ENCODE measurements at places on chromosomes 3 and 15.

- peak; percentile 62 for DNase-seq
These were observed 62.0 kb upstream of the ACP3 start for GRCh38 chr3:132255041-132255745.

DNA sequence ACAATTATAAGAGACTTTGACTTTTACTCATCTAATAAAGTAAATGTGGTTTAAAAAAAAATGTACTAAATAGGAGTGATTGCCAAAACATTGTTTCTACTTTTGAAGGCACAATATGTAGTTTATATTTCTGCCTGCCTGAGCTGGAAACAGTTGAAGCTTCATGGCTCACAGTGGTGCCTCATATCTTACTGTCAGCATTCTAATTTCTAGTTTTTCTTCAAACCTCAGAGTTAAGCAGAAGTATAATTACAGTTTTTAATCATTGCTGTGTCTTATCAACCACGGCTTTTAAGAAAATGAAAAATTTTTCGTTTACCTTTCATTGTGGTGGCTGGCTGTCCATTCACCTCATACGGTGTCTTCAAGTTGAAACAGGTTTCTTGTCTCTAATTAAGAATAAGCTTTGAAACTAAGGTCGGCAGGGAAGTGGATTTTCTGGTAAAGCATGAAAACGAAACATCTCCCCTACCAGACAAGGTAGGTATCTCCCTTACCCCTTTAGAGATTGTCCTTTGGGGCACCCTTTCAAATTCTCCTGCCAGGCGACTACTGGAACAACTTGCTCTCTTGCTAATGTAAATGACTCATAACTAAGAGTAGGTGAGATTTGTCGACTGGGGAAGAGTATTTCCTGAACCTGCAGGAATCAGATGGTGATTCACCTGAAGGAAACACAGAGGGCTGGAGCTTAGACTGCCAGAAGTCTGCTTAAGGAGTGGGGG is at the start of gene GPR87:
GPR87 (minus strand) TSS at position 554 of the 725 bp plus-strand sequence. CDS start 16,720 bp downstream, outside the sequence.
- DNase-seq = no peak

- no peak for DNase-seq
These were observed 35.5 kb downstream of the DZIP1L start for GRCh38 chr3:138079901-138080300.

- no peak for DNase-seq
These were observed 27.4 kb downstream of the FOXL2NB start for GRCh38 chr3:138974462-138974861.

DNA sequence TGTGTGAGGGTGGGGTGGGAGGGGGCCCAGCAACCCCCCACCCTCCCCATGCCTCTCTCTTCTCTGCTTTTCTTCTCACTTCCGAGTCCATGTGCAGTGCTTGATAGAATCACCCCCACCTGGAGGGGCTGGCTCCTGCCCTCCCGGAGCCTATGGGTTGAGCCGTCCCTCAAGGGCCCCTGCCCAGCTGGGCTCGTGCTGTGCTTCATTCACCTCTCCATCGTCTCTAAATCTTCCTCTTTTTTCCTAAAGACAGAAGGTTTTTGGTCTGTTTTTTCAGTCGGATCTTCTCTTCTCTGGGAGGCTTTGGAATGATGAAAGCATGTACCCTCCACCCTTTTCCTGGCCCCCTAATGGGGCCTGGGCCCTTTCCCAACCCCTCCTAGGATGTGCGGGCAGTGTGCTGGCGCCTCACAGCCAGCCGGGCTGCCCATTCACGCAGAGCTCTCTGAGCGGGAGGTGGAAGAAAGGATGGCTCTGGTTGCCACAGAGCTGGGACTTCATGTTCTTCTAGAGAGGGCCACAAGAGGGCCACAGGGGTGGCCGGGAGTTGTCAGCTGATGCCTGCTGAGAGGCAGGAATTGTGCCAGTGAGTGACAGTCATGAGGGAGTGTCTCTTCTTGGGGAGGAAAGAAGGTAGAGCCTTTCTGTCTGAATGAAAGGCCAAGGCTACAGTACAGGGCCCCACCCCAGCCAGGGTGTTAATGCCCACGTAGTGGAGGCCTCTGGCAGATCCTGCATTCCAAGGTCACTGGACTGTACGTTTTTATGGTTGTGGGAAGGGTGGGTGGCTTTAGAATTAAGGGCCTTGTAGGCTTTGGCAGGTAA is 8.1 kb downstream of the FAM131A start:
- peak; percentile 82 for DNase-seq

- peak; percentile 23 for DNase-seq
These were observed 42.0 kb downstream of the RASA2 start for GRCh38 chr3:141528800-141529199.

DNA sequence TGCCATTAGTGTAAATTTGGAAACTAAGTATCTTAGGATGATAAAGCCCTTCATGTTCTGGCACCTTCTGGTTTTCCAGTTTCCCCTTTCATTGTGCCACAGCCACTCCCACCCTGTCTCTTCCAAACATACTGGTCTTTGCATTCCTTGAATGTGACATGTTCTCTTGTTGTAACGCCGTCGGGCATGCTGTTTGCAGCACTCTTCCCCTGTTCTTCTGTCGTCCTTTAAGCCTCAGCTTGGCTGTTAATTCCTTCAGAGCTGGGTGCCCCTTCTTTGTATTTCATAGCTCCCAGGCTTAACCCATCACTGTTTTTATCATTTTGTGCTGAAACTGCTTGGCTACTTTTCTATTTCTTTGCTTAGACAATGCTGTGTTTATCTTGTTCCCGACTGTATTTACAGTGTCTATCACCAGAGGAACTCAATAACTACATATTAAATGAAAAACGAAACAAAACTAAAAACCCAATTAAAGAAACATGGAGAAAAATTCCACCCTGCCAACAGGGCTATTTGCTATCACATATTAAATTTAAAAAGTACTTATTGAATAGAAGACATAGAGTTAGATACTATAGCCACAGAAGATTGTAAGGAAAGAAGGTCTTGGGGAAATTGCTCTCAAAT is 95.4 kb upstream of the KCNAB1 start:
- no peak for DNase-seq

DNA sequence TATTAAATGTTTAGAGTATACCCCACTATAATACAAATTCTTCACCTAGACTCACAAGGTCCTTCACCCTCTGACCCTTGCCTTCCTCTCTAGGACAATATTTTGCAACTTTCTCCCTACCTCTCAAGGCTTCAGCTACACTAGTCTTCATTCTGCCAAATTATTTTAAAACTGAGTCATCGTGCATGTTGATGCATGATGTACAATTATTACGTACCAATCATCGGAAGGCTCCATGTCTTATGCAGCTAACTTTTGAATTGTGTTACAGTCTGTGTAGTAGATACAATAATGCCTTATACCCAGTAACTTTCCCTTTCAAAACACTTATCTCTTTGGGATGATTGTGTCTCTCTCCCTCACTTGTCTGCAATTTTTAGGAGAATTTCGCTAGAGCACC is 98.5 kb upstream of the ROBO2 start:
- no peak for DNase-seq

GRCh38 chr3:38453075-38453912 is at the start of gene ACVR2B:
Gene ACVR2B (plus strand): TSS chr3:38453890. CDS start chr3:38454323, 433 bp downstream.
- peak; percentile 76 for DNase-seq

GRCh38 chr3:76912841-76913383 is 127.0 kb upstream of the ROBO2 start:
- no peak for DNase-seq

DNA sequence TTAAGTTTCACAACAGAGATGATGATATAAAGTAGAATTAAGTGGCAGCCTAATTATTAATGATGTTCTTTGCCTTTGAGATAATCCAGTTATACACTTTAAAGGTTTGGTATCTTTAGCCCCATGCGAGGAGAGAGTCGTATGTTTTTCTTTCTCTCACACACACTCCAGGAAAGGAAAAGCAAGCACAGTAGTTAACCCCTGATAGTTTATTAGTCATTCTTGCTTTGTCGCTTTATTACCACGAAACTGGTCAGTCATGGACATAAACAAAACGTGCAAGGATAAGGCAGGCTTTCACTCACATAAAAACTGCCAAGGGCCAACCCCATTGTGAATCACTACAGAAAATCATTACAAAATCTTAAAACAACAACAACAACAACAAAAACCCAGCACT is 866.9 kb downstream of the FHIT start:
- no peak for DNase-seq

DNA sequence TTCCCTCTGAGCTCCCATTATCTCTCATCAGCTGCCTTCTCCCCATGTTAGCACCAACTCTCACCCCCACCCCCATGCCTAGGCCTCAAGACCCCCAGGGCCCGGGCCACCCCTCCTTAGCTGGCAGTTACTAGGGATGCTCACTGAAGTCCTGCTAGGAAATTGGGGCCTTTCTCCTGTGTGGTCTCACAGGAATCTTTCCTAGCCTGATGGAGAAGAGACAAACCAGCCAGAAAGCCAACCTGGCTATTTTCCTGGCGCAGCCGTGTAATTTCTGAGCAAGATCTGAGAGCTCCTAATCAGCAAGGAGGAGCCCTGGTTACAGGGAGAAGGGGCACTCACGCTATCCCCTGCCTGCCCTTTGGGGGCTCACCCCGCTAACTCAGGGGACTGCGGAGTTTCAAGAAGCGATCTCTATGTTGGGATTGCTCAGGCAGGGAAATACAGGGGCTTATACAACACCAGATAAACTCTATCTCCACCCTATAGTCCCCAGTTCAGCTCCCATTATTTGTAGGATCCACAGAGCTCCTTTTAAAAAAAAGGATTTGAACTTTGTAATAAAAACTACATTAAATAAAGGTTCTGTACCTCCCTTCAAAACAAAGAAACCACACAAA is 25.2 kb downstream of the NR2F2 start:
- no peak for DNase-seq

DNA sequence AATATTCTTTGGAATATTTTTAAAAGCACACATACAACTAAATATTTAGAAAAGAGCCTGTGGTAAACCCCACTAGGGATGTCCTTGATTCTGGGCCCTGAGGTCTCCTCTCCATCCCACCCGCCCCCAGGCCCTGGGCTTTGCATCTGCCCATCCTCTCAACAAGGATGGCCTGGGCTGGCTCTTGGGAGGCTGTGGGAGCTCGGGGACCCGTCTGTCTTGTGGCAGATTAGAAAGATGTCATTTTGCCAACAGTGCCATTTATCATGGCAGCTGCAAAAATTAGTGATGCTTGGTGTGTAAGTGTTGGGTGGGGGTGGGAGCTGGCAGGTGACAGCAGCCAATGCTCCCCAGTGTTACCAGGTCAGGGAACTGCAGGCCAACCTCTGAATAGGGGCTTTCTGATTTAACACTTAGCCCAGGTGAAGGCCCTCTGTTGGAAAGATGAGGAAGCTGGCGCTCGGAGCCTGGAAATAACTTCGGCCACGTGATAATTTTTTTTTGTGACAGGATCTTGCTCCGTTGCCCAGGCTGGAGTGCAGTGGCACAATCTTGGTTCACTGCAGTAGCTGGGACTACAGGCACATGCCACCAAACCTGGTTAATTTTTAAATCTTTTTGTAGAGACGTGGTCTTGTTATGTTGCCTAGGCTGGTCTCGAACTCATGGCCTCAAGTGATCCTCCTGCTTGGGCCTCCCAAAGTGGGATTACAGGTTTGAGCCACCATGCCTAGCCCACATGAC is 16.9 kb upstream of the CSPG4 start:
- DNase-seq = no peak

- DNase-seq = no peak
These were observed 481 bp downstream of the ADAMTS17 start for GRCh38 chr15:100341239-100341749.

- no peak for DNase-seq
These were observed 209.5 kb upstream of the SUCLG2 start for GRCh38 chr3:67863869-67864268.

DNA sequence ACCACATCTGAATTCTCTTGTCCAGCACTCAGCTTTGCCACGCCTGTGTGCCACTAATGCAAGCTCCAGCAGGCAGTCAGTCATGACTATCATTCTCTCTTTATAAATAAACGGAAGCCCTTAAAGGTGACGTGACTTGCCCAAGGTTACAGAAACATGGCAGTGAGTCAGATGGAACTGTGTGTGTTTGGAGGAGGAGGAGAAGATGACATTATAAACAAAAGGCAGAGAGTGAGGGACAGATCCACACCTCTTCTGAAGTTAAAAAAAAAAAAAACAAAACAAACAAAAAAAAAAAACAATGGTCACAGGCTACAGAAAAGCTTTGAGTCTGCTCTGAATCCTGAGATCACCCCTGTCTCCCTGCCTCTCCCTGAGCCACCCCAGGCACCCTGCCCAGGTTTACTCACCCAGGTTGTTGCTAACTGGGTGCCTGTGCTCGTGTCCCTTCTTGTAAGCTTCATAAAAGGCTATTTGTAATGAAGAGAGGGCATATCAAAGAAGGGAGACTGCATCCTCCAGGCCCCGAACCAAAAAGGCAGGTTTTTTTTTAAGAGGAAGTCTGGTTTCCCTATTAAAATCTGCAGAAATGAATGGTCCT is 119.7 kb upstream of the PHLDB2 start:
- no peak for DNase-seq

- DNase-seq = no peak
These were observed 21.3 kb upstream of the DGKG start for GRCh38 chr3:186383026-186383993.

GRCh38 chr15:29612701-29613100 is 209.6 kb downstream of the TJP1 start:
- DNase-seq = no peak

DNA sequence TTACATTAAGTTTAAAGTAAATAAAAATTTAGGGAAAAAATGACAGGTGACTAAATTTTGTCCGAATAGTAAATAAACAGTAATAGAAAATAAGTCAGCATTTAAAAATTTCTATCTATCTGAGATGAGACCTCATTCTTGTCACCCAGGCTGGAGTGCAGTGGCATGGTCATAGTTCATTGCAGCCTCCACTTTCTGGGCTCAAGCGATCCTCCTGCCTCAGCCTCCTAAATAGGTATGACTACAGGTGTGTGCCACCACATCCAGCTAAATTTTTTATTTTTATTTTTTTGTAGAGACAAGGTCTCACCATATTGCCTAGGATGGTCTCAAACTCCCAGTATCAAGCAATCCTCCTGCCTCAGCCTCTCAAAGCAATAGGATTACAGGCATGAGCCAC is 7.8 kb downstream of the KPNA4 start:
- DNase-seq = no peak

GRCh38 chr15:67176195-67176971 is 78.1 kb downstream of the AAGAB start:
- DNase-seq = peak; percentile 11

- DNase-seq = no peak
These were observed 53.8 kb downstream of the HMG20A start for GRCh38 chr15:77474310-77474988.

DNA sequence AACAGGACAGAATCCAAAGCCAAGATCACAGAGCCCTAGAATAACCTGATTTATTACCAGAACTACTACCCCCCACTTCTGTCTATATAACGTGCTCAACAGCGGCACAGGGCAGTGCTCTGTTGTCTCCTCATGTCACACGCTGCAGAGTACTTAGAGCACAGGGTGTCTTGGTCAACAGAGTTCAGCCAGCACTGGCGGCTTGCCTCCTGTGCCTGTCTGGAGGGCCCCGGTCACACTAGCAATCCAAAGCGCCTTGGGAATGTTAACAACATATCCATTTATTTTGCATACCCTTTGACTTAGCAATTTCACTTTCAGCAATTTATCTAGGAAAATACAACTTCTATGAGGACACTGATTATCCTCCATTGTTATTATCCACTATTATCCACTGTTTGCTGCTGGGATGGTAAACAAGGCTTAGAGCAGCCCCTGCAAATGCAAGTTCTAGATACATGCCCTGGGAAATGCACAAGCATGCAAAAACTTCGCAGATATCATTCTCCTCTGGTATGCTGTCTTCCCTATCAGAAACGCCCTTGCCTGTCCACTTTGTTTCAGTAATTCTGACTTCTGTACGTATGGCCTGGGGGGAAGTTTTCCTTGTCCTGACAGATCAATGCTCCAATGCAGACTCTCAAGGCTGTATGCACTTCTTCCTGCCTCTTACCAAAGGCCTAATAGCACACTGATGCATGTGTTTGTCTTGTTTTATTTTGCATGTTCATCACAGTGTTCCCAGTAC is 86.2 kb upstream of the OCA2 start:
- DNase-seq = no peak
